Activated T-helper 1 cell treated with anti-CD3 and anti-CD28 coated beads, Interleukin-12 subunit alpha, Interleukin-12 subunit beta, Interleukin-2, Interleukin-4 antibody, amounts not matched to agents 30 ng/mL and 10 ng/mL and 1 ng/mL, durations not matched to agents 14 hours and 24 hours and 36 hours (primary cell): ENCODE measurements at places on chromosomes 3 and 15.

DNA sequence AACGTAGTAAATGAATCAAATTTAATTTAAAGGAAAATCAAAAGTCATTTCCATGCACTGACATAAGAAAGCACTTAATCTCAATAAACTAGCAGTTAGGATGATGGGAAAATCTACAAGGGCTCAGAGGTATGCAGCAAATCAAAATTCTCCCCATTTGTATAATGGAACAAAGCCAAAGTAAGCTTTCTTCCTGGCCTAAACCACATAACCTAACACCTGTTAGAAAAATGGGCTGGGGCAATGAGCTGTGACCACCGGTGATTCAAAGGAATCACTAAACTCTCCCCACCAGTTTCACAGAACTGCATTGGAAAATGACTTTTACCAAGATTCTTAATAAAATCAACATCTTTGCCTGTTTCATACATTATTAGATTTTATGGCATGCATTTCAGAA lies 1024.3 kb downstream of the FHIT start:
- DNase-seq = no peak

- DNase-seq = no peak
These were observed 5.4 kb upstream of the HEG1 start for GRCh38 chr3:125061170-125061569.

DNA sequence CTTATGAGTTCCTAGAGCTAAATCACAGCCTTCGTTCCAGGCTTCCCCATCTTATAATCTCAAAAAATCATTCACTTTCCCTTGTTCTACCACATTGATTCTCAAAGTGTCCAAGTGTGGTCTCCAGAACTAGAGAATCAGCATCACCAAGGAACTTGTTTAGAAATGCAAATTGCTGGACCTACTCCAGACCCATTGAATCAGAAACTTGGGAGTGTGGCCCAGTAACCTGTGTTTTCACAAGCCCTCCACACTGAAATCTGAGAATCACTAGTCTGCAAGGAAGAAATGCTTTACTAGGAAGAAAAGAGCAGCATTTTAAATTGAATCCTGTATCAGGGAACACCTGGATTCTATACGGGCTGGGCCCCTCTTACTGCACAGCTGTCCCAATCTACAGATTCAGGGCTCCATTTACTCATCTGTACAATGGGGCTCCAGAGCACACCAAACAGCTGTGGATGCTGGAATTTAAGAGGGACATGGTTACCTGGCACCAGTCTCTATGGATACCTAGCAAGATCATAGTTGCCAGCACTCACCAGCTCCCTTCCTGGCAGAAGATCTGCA lies 3.9 kb downstream of the MEGF11 start:
- no peak for DNase-seq

- peak; percentile 63 for DNase-seq
These were observed 2.7 kb downstream of the RAB8B start for GRCh38 chr15:63191895-63192618.

GRCh38 chr3:139676632-139677387 lies 962 bp downstream of the NMNAT3 start:
- no peak for DNase-seq

DNA sequence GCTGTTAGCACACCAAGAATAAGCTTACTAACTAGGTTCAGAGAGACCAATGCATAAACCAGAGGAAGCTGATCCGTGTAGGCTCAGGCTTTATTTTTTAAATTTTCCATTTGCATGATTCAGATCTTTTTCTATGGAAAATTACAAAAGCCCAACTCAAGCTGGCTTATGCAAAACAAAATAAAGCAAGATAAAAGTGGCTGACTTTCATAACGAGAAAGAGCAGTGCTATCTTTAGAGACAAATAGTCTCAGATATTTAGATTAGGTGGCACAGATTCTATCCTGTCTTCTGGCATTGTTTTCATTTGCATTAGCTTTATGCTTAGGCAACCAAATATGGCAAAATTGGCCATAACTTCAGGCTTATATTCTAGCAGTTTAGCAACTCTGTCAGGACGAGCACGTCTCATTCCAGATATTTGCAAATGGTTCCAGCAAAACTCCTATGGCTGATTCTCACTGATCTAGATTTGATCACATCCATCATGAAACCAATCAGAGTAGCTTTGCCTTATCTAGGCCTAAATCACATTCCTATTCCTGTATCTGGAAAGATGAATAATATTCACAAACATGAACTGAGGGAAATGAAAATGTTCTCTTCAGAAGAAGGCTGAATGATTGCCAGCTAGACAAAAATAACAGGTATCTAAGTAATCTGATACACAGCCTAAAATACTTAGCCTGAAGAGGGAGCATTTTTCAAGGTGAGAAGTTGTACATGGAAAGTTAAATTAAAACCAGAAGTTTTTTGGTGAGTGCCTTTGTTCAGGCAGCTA lies 216.4 kb upstream of the DPPA4 start:
- DNase-seq = no peak

DNA sequence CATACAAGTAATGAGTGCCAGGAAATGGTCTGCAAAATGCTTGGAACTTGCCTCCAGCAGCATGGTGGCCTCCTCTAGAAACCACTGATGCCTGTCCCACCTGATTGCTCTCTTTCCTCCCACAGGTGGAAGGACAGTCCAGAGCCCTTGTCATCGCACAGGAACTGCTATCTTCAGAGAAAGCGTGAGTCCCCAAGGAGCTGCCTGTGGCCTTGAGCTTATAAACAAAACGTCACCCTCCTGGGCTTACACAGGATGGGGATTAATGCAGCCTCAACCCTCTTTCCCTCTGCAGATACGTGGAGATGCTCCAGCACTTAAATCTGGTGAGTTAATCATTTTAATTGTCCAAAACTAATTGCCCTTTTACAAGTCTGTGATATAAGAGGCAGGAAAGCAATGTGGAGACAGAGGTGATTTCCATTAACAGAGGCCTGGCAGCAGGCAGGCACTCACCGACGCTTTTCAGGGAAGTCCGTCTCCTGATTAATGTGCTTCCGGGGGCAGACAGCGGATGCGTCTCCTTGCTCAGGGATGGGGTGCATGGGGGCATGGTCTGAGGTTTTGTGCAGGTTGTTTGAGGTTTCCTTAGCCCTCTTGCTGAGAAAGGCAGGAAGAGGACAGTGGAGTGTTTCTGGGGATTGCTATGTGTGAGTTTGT lies 61.8 kb downstream of the FGD5 start:
- DNase-seq = no peak

- DNase-seq = no peak
These were observed 77.0 kb downstream of the TMEM108 start for GRCh38 chr3:133115176-133115575.

DNA sequence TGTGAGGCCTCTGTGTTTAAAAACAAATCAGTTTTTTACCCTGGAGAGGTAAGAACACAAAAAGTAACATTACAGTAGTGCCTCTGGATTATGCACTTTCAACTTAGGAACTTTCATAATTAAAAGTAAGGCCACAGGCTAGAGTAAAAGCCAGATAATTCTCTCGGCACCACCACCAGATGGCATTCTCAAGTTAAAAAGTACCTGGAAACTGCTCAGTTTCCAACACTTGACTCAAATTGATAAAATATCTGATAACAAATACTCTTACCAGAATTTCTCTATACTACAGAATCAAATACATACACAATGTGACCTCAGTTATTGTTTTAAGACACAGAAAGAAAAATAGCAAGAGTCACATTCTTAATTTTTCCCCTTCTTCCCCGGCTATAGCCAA lies 19.9 kb downstream of the SPICE1 start:
- no peak for DNase-seq
